A673 (cell line): ENCODE measurements at places on chromosomes 1 and 21. TPM values are rescaled to one million over a fixed set of nuclear protein-coding genes. Genes with fewer than 3 reads are reported as not detected.

GRCh38 chr1:161139766-161140165 lies 7.3 kb upstream of the DEDD start:
- no peak overlapping the region for H3K4me3 ChIP-seq
- no peaks in the 10 kb centered on the region for H3K36me3 ChIP-seq
- H3K27me3 ChIP-seq = no peaks in the 10 kb centered on the region
- no peaks in the 10 kb centered on the region for H3K4me1 ChIP-seq
- H3K27ac ChIP-seq = no peak overlapping the region
- DNase-seq = peak; percentile 69

GRCh38 chr21:32308696-32309095 lies 10.0 kb downstream of the MRAP start:
- H3K36me3 ChIP-seq = peaks cover 4% of the 10 kb centered on the region
- no peak for DNase-seq
- no peaks in the 10 kb centered on the region for H3K27me3 ChIP-seq
- no peak overlapping the region for H3K4me3 ChIP-seq

- peaks cover 15% of the 10 kb centered on the region for H3K4me1 ChIP-seq
- H3K27ac ChIP-seq = no peak overlapping the region
- no peaks in the 10 kb centered on the region for H3K27me3 ChIP-seq
- no peak for DNase-seq
These were observed 2.0 kb upstream of the MARCKSL1 start for GRCh38 chr1:32337855-32338636.

DNA sequence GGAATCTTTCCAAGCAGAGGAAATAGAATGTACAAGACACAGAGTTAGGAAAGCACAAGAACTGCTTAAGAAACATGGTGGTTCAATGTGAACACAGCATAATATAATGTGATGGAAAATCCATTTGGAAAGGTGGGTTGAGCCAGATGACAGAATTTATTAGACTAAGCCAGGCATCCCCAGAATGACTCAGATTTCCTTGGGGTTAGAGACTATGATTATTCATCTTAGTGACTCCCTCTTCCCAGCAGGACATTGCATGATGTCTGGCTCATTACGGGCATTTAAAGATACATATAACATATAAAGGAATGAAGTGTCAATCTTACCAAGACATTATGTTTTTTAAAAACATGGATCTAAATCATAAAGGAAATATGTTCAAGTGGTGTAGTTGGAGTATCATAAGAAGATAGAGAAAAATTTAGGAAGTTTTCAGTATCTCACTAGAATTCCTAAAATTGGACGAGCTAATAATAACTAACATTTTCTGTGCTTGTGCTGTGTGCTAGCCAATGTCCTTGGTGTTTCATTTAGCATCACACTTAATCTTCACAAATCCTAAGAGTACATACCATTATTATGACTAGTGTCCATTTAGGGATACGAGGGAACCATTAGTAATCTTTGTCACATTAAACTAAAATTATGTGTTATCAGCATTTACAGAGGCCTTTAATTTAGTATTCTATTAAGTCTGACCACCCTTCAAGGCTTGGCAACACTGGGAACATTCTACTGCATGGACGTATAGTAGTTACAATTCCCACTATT lies 41.0 kb upstream of the ST6GALNAC5 start:
- H3K27me3 ChIP-seq = peaks cover 6% of the 10 kb centered on the region
- H3K4me1 ChIP-seq = no peaks in the 10 kb centered on the region
- no peak overlapping the region for H3K27ac ChIP-seq
- DNase-seq = peak; percentile 35
- no peaks in the 10 kb centered on the region for H3K36me3 ChIP-seq

DNA sequence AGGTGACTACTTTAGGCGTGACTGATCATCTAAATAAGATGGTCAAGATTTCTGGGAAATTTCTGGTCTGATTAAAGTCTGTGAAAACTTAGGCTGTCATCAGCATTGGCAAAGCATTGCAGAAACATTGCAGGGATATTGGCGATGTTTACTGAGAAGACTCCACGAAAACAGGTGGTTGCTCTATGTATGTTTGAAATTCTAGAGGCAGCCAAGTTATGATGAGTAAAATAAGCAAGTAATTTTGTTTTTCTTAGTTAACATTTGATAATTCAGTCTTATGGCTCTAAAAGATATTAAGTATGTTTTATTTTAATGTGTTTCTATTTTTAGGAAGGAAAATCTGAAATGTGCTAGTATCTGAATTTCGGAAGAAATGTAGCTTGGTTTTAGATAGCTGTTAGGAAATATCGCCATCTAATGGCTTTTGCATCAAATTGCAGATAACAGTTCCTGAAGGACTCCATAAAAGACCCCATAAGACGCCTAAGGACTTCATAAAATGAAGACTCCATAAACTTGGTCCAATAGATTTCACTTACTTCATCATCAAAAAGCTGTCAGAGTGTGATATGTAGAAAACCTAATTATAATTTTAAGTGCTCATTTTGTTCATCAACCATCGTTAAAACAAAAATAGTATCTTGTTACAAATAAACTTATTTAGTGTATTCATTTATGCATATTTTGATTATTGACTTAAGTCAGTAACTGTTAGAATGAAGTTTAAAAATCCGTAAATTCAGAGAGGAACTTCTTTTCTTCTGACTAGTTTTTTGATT lies 344.6 kb downstream of the RYR2 start:
- no peak overlapping the region for H3K4me3 ChIP-seq
- H3K27ac ChIP-seq = no peak overlapping the region
- H3K27me3 ChIP-seq = no peaks in the 10 kb centered on the region
- no peaks in the 10 kb centered on the region for H3K4me1 ChIP-seq

GRCh38 chr21:46189959-46190490 lies 5.8 kb upstream of the SPATC1L start:
- no peak overlapping the region for H3K27ac ChIP-seq
- H3K4me1 ChIP-seq = no peaks in the 10 kb centered on the region
- H3K27me3 ChIP-seq = no peaks in the 10 kb centered on the region
- no peak for DNase-seq

DNA sequence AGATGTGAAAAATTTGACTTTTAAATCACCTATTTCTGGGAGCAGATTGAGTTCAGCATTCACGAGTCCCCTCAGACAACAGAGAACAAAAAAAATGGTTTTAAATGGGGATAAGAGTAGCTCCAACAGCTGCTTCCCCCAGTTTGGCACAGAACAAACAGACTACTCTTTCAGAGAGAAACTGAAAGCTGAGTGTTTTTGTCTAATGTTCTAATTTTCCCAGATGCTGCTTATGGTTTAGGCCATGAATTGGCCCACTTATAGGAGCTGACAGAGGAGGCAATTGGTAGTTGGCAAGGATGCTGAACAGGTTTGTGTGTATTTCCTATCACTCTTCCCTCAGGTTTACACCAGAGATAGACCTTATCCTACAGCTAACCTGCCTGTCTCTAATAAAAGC lies 1637.4 kb upstream of the PRMT6 start:
- no peak overlapping the region for H3K4me3 ChIP-seq
- H3K27ac ChIP-seq = no peak overlapping the region
- H3K27me3 ChIP-seq = no peaks in the 10 kb centered on the region
- no peaks in the 10 kb centered on the region for H3K36me3 ChIP-seq
- DNase-seq = no peak

GRCh38 chr1:184604152-184604900 lies 150.3 kb downstream of the EDEM3 start:
- no peak for DNase-seq
- H3K27ac ChIP-seq = no peak overlapping the region
- peaks cover 7% of the 10 kb centered on the region for H3K4me1 ChIP-seq
- no peaks in the 10 kb centered on the region for H3K36me3 ChIP-seq
- H3K4me3 ChIP-seq = no peak overlapping the region

- no peaks in the 10 kb centered on the region for H3K27me3 ChIP-seq
- peaks cover 40% of the 10 kb centered on the region for H3K36me3 ChIP-seq
- H3K27ac ChIP-seq = no peak overlapping the region
- peak; percentile 17 for DNase-seq
- no peak overlapping the region for H3K4me3 ChIP-seq
- no peaks in the 10 kb centered on the region for H3K4me1 ChIP-seq
These were observed 41.4 kb downstream of the CCDC18 start for GRCh38 chr1:93221913-93222312.

- no peaks in the 10 kb centered on the region for H3K4me1 ChIP-seq
- H3K36me3 ChIP-seq = no peaks in the 10 kb centered on the region
- H3K27me3 ChIP-seq = no peaks in the 10 kb centered on the region
- no peak overlapping the region for H3K27ac ChIP-seq
These were observed 3.0 kb downstream of the CFHR3 start for GRCh38 chr1:196777603-196778002.

- H3K4me3 ChIP-seq = no peak overlapping the region
- H3K27me3 ChIP-seq = no peaks in the 10 kb centered on the region
- H3K27ac ChIP-seq = no peak overlapping the region
- H3K36me3 ChIP-seq = no peaks in the 10 kb centered on the region
- DNase-seq = peak; percentile 86
These were observed 28.4 kb downstream of the JUN start for GRCh38 chr1:58755468-58755872.

DNA sequence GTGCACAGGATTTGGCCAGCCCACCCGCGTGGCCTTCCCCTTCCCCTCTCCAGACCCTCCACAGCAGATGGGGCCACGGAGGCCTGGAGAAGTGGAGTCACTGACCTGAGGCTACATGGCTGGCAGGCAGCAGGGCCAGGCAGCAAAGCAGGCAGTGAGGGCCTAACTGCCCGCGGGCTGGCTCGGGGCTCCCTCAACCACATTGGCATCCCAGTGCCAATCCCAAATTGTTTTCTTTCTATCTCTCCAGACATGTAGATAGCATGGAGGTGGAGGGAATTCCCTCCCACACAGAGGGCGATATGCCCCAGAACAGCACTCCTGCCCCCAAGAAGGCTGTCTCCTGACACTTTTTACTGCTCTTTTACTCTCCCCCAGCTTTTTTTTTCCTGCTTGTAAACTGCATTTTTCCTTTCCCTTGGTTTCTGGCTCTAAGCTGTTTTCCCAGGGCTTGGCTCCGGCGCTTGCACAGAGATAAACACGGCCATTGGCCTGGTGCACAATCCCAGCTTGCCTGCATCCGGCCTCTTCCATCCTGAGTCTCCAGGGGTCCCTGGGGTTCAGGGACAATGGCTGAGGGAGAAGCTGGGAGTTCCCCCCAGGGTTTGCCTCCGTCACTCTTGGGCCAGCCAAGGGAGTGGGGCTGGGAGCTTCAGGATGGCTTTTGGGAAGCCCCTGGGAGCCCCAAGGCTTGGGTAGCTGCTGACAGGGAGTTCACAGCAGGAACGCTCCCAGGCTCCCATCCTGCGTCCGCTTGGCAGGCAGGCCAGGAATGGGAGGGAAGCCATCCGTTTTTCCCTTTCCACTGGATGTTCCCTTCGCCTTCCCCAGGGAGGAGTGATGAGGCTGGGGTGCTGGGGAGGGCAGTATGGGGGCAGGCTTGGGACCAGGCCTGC lies 7.0 kb downstream of the EPHX1 start:
- no peak overlapping the region for H3K4me3 ChIP-seq
- no peak for DNase-seq
- peak overlapping the region; percentile 4 for H3K27ac ChIP-seq
- H3K36me3 ChIP-seq = no peaks in the 10 kb centered on the region
- H3K27me3 ChIP-seq = no peaks in the 10 kb centered on the region

- H3K27ac ChIP-seq = no peak overlapping the region
- H3K4me3 ChIP-seq = no peak overlapping the region
- H3K36me3 ChIP-seq = no peaks in the 10 kb centered on the region
- peak; percentile 17 for DNase-seq
- H3K4me1 ChIP-seq = peaks cover 14% of the 10 kb centered on the region
These were observed 136.7 kb upstream of the HOOK1 start for GRCh38 chr1:59678040-59678439.

GRCh38 chr1:234212764-234213657 lies 160.2 kb upstream of the COA6 start:
- H3K4me3 ChIP-seq = peak overlapping the region; percentile 83
- H3K27me3 ChIP-seq = no peaks in the 10 kb centered on the region
- H3K4me1 ChIP-seq = peaks cover 40% of the 10 kb centered on the region
- H3K36me3 ChIP-seq = no peaks in the 10 kb centered on the region
- peak; percentile 93 for DNase-seq

DNA sequence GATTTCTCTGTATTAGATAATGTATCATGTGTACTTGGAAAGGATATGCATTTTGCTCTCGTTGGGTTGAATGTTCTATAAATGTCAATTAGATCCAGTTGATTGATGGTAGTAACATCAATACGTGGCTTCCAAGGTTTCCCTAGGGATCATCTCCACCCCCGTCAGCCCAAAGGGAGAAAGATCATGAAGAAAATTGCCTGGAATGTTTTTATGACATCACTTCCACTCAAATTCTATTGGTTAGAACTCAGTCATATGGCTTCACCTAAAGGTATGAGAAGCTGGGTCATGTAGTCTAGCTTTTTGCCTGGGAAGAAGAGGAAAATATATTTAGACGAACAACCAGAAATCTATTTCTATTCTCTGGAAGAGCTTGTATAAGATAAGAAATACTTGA lies at the start of gene C1orf185:
Gene C1orf185 (plus strand): TSS at position 253 of the 400 bp plus-strand sequence. CDS start 6 bp downstream, at position 259.
- no peaks in the 10 kb centered on the region for H3K36me3 ChIP-seq
- H3K4me3 ChIP-seq = no peak within 1 kb of the TSS

GRCh38 chr21:41289431-41289830 lies 27.2 kb upstream of the FAM3B start:
- no peaks in the 10 kb centered on the region for H3K4me1 ChIP-seq
- peak; percentile 30 for DNase-seq
- no peak overlapping the region for H3K27ac ChIP-seq
- no peaks in the 10 kb centered on the region for H3K36me3 ChIP-seq
- H3K4me3 ChIP-seq = no peak overlapping the region

GRCh38 chr1:223074445-223075300 lies 68.4 kb downstream of the TLR5 start:
- H3K27me3 ChIP-seq = no peaks in the 10 kb centered on the region
- H3K36me3 ChIP-seq = no peaks in the 10 kb centered on the region
- H3K4me3 ChIP-seq = no peak overlapping the region
- no peak overlapping the region for H3K27ac ChIP-seq
- H3K4me1 ChIP-seq = no peaks in the 10 kb centered on the region

GRCh38 chr1:154463512-154463990 lies 38.5 kb upstream of the TDRD10 start:
- peak; percentile 61 for DNase-seq
- H3K36me3 ChIP-seq = no peaks in the 10 kb centered on the region
- peaks cover 17% of the 10 kb centered on the region for H3K4me1 ChIP-seq

GRCh38 chr1:59018860-59019259 lies 235.0 kb upstream of the JUN start:
- DNase-seq = no peak
- no peaks in the 10 kb centered on the region for H3K36me3 ChIP-seq
- no peaks in the 10 kb centered on the region for H3K27me3 ChIP-seq
- no peak overlapping the region for H3K27ac ChIP-seq
- H3K4me3 ChIP-seq = no peak overlapping the region

DNA sequence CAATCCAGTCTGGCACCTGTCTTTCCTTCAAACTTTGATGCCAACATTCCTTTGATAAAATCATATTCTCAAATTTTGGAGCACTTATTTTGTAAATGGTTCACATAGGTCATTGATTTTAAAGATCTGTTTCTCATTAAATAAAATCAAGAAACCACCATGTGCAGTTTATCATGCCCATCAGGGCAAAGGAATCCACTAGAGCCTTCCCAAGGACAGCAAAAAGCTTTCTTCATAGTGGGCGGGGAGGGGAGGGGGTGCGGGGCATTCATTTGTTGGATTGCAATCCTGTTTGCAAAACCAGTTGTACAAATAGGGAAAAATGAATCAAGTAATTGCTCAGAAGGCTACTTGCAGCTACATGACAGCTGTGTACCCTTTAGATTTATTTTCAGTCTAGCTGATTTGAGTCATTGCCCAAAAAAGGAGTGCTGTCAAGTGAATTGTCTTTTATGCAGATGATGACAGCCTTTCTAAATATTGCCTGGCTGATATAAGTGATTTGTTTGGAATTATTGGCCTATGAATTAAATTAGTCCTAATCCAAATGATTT lies 23.0 kb downstream of the LRRC8B start:
- H3K36me3 ChIP-seq = no peaks in the 10 kb centered on the region
- peaks cover 39% of the 10 kb centered on the region for H3K4me1 ChIP-seq
- no peaks in the 10 kb centered on the region for H3K27me3 ChIP-seq
- H3K27ac ChIP-seq = peak overlapping the region; percentile 12
- no peak overlapping the region for H3K4me3 ChIP-seq

Gene E2F2
- 45.0 and 46.1 TPM in 2 replicates for total RNA-seq

Gene WDR64
- not detected in 2 replicates for total RNA-seq

Gene TRIM58
- not detected in 2 replicates for total RNA-seq

Gene ERICH3
- not detected in 2 replicates for total RNA-seq

Gene PTCH2
- 2.3 and 3.2 TPM in 2 replicates for total RNA-seq
